ENCODE measurements at places on chromosomes 1 and 21.

DNA sequence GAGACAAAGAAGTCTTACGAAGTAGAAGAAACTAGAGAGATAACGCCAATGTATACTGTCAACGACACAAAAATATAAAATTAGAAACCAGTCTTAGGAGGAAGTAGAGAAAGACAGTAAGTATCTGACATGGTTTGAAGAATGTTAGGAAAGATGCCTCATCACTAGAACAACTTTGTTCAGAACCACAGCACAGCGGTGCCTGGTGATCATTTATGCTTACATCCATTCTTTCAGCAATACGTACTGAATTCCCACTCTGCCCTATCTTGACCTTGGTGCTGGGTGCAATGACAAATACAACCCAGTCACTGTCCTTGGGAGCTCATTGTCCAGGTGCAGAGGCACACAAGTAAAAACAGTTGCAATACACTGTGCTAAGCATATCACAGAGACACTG is 104.4 kb downstream of the TM2D1 start:
- no peak for DNase-seq

GRCh38 chr1:163414778-163415177 is 93.0 kb downstream of the NUF2 start:
- DNase-seq, result peak; percentile 96

GRCh38 chr1:156696755-156697154 is 8.6 kb downstream of the CRABP2 start:
- DNase-seq, result no peak

DNA sequence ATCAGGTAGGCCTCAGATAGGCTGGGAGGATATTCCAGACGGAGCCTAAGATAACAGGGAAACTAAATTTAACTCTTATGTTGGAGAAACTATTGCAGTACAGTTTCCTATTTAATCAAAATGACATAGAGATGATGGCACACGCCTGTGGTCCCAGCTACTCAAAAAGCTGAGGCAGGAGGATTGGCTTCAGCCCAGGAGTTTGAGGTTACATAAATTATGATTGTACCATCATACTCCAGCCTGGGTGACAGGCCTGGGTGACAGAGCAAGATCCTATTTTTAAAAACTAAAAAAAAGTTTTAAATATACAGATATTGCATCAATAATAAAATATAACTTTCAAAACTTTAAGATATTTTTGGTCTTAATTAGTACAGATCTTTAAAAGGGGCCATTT is 25.2 kb upstream of the TAL1 start:
- DNase-seq, result no peak

DNA sequence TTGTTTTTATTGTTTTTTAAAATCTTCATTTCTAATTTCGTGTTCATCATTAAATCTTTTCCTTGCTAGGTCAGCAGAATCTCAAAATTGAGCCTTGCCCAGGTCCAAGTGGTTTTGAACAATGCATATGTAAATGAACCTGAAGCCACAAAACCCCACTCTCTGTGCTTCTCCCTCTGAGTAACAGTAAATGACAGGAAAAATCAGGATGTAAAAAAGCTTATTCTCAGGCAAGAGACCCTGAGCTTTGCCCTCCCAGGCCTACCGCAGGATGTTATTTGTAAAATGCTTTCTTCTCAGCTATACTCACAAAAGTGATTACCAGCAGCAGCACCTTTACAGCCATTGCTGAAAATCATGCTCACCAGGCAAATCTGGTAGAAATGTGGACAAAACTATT is 47.6 kb downstream of the TYW3 start:
- no peak for DNase-seq

DNA sequence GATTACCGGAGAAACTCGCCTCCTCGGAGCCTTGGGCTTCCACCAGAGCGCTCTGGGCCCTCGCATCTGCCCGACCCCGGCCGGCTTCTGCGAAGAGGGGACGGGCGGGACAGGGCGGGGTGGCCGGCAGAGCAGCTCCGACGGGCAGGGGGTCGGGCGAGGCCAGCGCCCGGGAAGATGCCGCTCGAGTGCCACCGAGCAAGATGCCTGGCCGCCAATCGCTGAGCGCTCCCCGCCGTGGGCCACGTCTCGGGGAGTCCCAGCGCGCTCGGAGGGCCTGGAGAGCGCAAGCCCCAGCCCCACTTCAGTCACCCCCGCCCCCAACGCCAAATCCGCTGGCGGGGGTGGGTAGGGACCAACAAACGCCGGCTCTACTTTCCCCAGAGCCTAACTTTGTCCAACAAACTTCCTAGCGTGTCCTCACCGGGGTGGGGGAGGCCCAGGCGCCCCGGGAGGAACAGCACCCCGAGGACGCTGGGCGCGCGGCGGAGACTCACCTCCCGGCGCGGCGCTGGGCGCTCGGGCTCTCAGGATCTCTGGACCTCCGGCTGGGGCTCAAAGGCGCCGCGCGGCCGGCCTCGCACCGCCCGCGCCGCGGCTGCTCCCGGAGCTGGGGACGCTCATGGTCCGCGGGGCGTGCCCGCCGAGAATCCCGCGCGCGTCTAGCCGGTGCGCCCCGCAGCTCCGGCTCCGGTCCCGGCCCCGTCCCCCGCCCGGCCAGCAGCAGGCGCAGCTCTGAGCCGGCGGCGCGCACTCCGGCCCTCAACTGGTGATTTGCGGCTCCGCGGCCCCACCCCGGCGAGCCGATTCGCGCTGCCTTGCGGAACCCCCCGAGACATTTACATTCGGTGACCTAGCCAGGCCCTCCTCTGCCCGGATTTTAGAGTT is at the start of gene BCAR3:
Gene BCAR3 (minus strand): TSS at position 737 of the 888 bp plus-strand sequence. CDS start 6,907 bp downstream, outside the sequence.
- DNase-seq, result no peak

GRCh38 chr1:17973694-17974093 is 133.9 kb upstream of the IGSF21 start:
- DNase-seq, result no peak

DNA sequence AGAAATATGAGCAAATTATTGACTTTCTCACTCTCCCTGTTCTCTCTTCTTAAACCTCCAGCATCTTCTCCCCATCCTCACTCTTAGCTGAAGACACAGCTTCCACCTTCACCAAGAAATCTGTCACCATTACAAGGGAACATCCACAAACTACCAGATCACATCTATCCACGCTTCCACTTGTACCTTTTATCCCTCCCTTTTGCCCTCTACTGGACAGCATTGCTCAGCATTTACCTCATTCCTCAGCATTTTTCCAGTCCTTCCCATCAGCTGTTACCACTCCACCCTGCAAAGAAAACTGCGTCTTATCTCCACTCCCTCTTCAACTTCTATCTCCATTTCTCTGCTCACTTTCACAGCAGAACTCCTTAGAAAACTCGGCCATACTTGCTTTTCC is 42.6 kb downstream of the KCNJ6 start:
- no peak for DNase-seq

All from NCI-H526 treated with DMSO at 0.1 percent for 48 hours (cell line).